Anterior cingulate cortex (tissue), 58 donors: ENCODE measurements at places on chromosomes 4 and X.

DNA sequence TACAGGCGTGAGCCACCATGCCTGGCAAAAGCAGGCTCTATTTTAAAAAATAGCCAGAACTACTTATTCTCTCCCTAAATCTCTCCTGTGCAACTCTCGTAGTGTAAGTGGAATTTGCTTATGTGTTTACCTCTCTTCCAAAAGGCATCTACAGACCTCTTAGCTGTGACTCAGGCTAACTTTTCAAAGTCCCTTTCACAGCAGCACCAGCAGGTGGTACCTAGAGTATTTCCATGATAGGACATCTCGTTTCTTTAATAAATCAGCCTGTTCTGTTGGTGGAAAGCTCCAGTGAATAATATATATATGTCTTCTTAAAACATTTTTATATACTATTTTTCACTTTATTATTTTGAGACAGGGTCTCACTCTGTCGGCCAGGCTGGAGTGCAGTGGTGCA is 89.0 kb downstream of the NSUN7 start:
- DNase-seq: no peak

GRCh38 chrX:13283512-13283911 is 36.3 kb downstream of the ATXN3L start:
- DNase-seq: no peak

DNA sequence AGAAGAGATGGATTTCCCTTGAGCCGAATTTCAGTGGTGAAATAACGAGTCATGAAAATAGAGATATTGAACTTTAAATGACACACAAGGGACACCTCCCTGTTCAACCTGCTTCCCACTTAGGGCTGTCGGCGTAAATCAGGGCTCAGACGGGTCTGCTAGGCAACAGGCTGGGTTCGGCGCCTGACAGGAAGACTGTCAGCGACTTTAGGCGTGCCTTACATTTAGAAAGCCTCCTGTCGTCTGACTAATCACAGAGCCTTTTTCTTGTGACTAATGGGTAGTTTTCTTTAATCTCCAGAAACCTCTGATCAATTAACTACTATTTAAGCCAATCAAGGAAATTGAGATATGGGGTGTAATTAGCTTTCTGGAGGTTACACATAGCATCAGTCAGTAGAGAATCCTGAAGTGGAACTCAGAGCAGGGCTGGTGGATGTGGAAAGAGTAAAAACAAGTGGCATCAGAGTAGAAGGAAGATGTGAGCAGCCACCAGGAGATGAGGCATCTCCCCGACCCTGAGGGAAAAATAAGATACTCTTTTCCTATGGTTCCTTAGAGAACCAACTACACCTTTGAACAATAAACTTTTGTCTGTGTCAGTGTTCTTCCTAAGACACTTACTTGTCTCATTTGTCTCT is 86.2 kb upstream of the HS3ST1 start:
- no peak for DNase-seq

DNA sequence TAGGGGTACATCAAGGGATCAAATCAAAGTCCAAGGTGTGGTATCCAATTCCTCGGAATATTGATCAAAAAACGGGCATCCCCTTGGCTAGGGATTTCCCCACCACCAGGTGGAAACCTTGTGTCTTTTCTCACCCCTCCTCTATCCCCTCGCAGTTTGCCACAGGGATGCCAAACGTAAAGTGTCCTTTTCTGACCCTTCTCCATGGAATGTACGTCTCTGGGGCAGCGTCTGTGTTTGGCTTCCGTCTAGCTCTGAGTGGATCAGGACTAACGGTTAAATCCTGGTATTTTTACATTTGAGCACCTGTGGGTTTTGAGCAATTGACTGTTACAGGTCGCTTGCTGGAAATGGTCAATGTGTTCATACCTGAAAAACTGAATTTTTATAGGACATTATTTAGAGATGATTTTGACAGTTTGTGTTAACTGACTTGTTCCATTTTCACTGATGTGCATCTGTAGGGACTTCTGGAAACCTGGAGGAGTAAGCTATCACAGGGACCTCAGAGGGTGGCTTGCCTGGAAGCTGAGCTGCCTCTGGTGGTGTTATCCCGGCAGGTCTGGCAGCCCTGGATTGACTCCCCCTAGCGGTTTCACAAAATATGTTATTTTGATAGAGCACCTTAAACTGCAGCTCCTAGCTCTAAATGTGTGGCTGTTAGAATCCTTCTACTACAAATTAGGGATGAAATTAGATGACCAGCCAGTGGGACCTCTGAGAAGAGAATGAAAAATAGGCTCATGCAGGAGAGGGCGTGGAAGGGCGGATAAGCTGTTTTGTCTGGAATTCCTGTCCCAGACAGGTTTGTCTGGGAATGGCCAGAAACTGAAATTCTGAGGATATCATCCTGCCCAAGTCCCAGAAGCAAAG is 8.8 kb upstream of the MGST2 start:
- DNase-seq: peak; percentile 38

GRCh38 chr4:89324671-89325070 is 17.1 kb upstream of the GPRIN3 start:
- no peak for DNase-seq

GRCh38 chr4:67158666-67159065 is 386.6 kb downstream of the CENPC start:
- DNase-seq: no peak

DNA sequence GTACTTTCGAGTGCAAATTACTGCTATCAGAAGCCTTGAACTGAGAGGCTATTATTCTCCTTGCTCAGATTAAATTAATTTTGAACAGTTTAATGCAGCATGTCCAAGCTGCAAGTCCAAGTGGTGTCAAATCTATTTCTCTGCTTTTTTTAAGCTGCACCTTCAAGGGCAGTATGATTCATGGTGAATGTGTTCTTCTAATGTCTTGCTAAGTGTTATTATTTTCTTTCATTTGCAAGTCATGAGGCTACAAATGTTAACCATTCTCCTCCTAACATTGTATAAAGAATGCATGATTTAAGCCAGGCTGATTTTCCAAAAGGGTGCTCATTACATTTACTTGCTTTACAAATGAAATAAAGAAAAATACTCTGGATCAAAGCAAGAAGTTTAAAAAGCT is 200.4 kb downstream of the TEX13C start:
- no peak for DNase-seq

GRCh38 chr4:40227284-40227683 is 30.5 kb downstream of the RHOH start:
- no peak for DNase-seq

DNA sequence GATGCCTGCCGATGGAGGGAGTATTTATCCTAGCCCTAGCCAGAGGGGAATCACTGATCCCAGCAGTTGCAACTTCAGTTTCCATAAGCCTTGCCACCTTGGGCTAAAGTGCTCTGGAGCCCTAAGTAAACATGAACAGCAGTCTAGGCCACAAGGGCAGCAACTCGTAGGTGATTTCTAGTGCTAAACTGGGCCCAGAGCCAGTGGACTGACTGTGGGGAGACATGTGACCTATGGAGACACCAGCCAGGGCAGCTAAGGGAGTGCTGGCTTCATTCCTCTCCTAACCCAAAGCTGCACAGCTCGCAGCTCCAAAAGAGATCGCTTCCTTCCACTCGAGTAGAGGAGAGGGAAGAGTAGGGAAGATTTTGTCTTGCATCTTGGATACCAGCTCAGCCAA is 120.8 kb upstream of the MAGEA10 start:
- DNase-seq: no peak

DNA sequence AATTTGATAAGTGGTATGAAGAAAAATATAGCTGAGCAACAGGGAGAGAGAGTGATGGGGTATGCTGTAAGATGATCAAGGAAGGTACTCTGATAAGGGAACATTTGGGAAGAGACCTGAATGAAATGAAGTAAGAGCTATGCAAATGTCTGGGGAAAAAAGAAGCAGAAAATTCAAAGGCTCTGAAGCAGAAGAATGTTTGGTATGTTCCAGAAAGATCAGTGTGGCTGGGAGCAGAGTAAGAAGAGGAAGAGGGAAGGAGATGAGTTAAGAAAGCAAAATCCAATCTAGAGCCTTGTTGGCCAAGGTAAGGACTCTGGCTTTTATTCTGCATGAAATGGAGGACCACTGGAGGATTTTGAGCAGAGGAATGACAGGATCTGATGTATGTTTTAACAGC is 90.0 kb downstream of the AWAT2 start:
- no peak for DNase-seq

- DNase-seq: no peak
Measured at GRCh38 chr4:116531026-116531425, 554.4 kb downstream of the TRAM1L1 start.

GRCh38 chr4:31041385-31041784 is 321.2 kb downstream of the PCDH7 start:
- no peak for DNase-seq
